Upper lobe of right lung (tissue), 1 donor: ENCODE measurements at places on chromosomes 7 and 10. TPM values are rescaled to one million over a fixed set of nuclear protein-coding genes. Genes with fewer than 3 reads are reported as not detected.

DNA sequence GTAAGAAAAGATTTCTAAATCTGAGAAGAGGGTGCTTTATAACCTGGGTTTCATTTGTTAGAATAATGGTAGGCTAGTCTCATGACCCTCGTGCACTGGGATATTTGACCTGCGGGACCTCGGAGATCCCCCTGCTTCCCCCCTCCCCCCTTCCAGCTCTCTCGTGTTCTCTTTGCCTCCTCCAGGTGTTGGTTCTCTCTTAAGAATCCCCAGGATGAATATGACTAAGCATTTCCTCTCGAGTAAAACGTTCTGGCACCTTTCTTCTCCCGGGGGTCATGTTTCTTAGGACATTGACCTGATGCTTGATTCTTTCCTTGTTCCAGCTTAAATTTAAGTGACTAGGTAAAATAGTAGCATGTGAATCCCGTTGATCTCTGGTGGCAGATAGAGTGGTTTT is 71.2 kb downstream of the SHH start:
- H3K27me3 ChIP-seq, result no peaks in the 10 kb centered on the region
- H3K4me1 ChIP-seq, result peaks cover 6% of the 10 kb centered on the region
- H3K4me3 ChIP-seq, result no peak overlapping the region
- H3K36me3 ChIP-seq, result peaks cover 82% of the 10 kb centered on the region

- no peaks in the 10 kb centered on the region for H3K27me3 ChIP-seq
- H3K4me1 ChIP-seq, result peaks cover 27% of the 10 kb centered on the region
- peak; percentile 100 for DNase-seq
- peak within 1 kb of the TSS; percentile 100 for H3K27ac ChIP-seq
Observed at GRCh38 chr10:110919349-110919931, at the start of gene SHOC2. SHOC2 (plus strand) TSS chr10:110919604; CDS start chr10:110964359, 44,755 bp downstream.

- no peak overlapping the region for H3K27ac ChIP-seq
- no peak overlapping the region for H3K4me3 ChIP-seq
- no peaks in the 10 kb centered on the region for H3K27me3 ChIP-seq
- peaks cover 84% of the 10 kb centered on the region for H3K36me3 ChIP-seq
- DNase-seq, result no peak
Observed at GRCh38 chr7:27795977-27796376, 56.0 kb downstream of the TAX1BP1 start.

CYP26A1 gene
- not detected for total RNA-seq

TBC1D12 gene
- 11.1 TPM for total RNA-seq
